Activated CD4-positive, alpha-beta memory T cell treated with anti-CD3 and anti-CD28 coated beads, Interleukin-2, amount 10 ng/mL, durations not matched to agents 7 days and 5 days (primary cell): ENCODE measurements at places on chromosomes 11 and 22. TPM values are rescaled to one million over a fixed set of nuclear protein-coding genes. Genes with fewer than 3 reads are reported as not detected.

The UBQLN3 gene
- total RNA-seq, result not detected

The MB gene
- total RNA-seq, result not detected

The DNAJB13 gene
- total RNA-seq, result not detected

The PANX2 gene
- total RNA-seq, result 0.88 TPM

The HBG2 gene
- total RNA-seq, result not detected

The HEPN1 gene
- total RNA-seq, result not detected
